ENCODE measurements at places on chromosomes 2 and 18.
A peak's percentile ranks its signal among the peaks of the same experiment; 100 is the strongest.

DNA sequence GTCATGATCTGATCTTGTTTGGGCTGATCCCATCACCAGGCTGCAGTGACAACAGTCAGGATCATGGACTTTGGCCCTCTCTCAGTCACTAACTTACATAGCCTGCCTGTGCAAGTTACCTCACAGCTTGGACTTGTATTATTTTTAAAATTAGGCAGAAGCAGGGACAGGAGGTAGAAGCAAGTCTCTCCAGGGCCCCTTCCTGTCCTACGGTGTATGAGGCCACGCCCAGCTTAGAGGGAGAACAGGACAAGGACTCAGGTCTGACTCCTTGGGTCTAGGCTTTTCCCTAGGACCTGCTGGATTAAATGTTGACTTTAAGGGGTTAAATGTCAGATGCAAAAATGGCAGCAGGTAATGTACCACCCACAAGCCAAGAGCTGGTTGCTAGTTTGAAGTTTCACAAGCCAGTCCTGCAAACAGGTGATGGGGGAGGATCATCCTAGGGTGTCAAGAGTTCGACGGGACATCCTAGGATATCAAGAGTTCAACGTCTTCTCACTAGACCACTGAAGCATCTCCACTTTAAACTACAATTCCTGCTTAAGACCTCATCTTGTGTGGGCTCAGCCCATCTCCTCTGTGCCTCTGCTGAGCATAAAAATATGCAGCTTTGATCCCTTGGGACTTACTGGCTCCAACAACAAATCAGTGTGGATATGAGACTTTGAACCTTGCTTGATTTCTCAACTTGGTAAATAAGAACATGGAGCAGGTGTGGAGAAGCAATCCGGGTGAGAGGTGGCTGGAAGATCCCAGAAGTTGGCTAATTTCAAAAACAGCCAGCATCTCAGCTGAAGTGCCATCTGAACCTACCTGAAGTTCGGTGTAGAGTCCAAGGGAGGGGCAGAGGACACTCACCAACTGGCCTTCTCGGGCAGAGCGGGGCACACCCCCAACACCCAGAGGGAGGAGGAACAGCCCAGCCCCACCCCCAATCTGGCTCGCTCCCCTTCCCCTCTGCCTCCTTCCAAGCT, 39.5 kb downstream of the SFXN5 start:
- no peak for DNase-seq

GRCh38 chr18:5073026-5073944, 123.8 kb downstream of the AKAIN1 start:
- DNase-seq = peak; percentile 38

DNA sequence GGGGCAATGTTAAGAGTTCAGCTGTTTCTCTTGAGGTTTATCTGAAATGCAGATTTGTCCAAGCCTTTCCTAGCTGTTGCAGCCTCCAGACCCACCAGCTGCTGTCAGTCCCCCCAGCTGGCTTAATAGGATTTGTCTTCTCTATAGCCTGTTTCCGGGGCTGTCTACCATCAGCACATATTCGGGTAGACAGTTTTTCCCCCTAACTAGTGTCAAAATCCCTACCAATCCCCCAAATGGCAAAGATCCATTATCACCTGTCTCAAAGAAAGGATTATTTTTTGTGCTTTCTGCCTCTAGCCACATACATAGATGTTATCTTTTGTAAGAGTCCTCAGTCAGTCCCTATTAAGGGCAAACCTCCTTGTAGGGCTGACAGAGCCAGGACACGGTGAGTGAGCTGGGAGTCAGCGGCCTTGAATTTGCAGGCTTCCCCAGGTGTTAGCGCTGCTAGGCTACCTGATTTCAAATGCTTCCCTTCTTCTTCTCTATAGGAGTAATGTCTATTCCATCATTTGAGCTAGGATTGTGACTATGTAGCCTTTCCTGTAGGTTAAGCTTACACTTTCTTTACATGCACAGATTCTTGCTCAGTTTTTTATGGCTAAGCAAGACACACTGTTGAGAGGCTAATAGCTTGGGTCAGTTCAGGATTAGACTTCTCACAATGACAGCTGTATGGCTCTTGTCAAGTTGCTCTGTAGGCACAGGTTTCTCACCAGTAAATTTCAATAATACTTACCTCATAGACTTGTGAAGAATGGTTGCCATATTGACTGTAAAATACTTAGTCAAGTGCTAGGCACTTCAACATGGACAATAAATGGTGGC, 171.1 kb upstream of the UNC80 start:
- DNase-seq = no peak

DNA sequence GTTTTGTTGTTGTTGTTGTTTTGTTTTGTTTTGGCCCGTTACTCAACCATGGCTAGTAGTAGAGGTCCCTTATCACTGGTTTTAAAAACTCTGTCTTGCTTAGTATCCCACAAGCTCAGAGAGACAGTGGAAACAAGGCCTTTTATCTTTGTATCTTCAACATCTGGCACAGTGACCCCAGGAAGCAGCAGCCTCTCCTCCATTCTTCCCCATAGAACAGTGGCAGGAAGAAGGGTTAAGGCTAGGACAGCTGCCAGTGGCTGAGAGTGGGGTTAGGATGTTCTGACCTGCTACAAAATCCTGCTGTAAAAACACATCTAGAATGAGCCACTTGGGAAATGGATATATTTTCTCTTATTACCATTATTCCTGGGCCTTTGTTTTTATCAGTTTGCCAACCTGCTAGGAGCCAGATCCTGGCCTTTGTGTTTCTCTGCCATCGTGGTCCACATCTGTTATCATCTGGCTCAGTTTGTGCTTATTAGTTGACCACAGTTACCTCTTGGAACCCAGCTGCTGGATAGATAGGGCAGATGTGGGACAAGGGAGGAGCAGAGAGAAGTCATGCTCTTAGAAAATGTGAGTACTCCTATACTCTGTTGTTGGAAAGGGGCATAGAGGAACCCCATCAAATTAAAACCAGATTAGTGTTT, 246.8 kb downstream of the AGPS start:
- no peak for DNase-seq

- DNase-seq = no peak
These were observed 61.9 kb downstream of the SPRED2 start for GRCh38 chr2:65370387-65371073.

DNA sequence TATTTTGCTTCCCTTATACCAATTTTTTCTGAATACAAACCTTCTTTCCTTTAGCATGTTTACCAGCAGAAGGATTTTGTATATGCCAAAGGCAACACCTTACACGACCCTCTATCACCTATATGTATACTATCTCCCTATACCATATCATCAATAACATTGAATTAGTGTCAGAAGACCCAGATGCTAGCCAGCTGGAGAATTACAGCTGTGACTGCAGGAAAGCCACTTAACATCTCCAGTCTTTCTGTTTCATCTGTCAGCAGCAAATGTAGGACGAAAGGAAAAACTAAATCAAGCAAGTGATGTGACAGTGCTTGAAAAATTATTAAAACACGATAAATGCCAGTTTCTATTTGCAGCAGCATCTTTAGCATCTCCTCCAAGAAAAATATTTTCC, 193.7 kb downstream of the STK39 start:
- no peak for DNase-seq

GRCh38 chr2:237400199-237400598, 13.8 kb downstream of the COL6A3 start:
- no peak for DNase-seq

GRCh38 chr18:34990597-34990996, 50.6 kb upstream of the MAPRE2 start:
- no peak for DNase-seq

DNA sequence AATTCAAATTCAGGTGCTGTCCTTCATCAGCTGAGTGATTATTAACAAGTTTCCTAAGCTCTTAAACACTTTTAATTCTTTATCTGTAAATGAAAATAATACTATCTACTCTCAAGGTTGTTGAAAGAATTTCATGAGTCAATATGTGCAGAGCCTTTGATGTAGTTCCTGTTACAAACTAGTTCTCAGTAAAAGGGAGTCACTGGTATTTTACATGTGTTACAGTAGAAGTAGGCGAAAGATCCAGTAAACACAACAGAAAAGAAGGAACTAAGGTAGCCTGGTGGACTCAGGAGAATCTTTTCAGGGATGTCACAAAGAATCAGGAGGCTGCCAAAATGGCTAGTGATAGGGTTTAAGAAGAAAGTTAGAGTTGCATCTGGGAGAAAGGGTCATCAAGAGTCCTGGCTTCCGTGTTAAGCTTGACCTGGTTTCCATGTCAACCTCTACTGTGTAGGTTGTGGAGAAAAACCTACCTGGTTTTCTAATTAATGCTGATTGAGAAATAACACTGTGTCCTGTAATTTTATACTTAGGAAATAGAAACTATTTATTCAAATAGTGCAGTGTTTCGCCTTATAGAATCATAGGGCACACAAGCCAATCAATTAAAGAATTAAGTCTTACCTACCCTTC, 58.3 kb upstream of the TRIB2 start:
- peak; percentile 3 for DNase-seq

DNA sequence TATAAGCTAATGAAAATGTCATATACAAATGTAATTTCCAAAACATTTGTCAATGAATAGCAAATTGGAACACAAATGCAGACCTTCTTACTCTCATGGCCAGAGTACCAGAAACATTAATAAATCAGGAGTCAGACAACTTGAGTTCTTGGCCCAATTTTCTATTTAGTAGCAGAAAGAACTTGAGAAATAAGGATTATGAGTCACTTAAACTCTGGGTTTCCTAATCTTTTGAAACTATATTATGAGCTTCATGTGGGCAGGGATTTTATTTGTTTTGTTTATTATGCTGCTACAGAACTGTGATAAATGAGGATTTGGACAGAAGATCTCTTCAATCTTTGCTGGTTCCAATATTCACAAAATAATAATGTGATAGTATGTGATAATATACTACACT, 686.7 kb downstream of the NR4A2 start:
- peak; percentile 16 for DNase-seq

- no peak for DNase-seq
These were observed 6.2 kb upstream of the GORASP2 start for GRCh38 chr2:170922634-170923494.

GRCh38 chr2:224984637-224985036, 57.6 kb downstream of the DOCK10 start:
- no peak for DNase-seq

DNA sequence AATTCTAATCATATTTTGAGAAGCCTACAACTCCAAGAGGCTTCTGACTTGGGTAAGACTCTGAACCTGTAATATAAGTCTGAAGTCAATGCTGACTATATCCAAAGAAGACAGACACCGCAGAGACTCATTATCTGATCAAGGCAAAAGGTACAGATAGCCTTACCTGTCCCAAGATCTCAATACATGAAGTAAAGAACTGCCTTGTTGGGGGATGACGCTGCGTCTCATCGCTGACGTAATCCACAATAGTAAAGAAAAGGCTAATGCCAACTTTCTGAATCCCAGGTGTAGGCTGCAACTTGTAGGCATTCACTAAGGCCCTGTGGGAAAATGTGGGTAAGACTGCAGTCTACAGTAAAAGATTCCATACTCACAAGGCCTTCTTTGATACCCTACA, 62.1 kb downstream of the SIGLEC15 start:
- no peak for DNase-seq

GRCh38 chr2:238133499-238134392, 4.7 kb upstream of the KLHL30 start:
- DNase-seq = no peak

DNA sequence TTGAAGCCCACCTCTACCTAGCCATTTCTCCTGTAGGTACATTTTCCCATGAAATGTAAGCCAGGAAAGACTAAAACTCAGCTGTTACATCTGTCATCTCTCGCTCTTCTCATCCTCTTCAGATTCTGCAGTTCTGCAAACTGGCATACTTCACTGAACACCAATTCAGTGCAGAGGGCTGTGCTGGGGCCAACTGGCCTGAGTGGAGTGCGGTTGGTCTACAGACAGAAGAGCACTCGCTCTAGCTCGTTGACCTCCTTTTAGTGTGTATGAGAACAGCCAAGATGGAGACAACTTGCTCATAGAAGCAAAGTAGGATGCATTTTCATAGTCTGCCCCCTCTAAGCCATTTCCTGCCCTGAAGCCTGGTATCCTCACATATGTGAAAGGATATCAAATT, 862.6 kb downstream of the BCL11A start:
- no peak for DNase-seq

- no peak for DNase-seq
These were observed 1.1 kb downstream of the CCDC93 start for GRCh38 chr2:118012778-118013177.

DNA sequence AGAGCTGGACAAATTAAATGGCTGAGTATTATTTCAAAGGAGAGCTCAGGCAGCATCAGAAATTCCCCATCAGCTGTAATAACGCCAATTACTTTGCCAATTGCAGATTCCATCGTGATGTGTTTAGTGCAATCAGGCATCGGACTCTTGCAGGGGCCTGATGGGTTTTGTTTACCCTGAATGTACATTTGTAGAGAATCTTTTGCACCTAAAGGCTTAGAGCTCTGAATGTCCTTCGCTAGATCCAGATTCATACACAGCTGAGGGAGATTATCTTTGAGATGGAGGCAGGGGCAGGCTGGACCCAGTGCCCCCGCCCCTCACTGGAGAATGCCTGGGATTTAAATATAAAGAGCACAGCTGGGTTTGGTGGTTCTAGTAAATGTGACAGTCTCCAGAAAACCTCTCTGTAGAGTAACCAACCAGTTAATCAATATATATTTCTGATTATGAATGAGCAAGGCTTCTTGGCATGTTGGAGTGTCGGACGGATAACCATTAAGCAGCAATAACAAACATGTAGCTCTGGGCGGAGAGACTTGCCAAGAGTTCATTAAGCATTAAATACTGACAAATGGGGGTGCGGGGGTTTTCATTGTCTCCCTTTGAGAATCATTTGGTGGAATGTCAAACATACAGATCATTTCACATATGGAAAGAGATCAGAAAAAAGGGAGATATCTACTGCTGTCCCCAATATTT, 200.9 kb downstream of the SETBP1 start:
- no peak for DNase-seq

GRCh38 chr18:68267583-68267982, 447.3 kb downstream of the TMX3 start:
- DNase-seq = no peak

- no peak for DNase-seq
These were observed 271.4 kb upstream of the HDAC4 start for GRCh38 chr2:239671916-239672849.

DNA sequence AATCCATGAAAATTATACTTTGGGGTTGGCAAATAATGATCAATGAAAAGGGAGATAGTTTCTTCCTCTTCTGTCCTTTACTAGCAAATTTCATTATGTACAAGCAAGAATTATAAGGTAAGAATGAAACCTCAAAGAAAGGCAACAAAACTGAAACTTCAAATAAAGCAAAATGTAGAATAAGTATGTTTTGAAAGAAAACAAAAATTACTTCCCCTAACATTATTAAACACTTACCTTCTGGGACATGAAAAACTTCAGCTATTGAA, 29.4 kb downstream of the THADA start:
- DNase-seq = peak; percentile 16

GRCh38 chr18:11947214-11948191, 33.8 kb upstream of the IMPA2 start:
- peak; percentile 89 for DNase-seq

DNA sequence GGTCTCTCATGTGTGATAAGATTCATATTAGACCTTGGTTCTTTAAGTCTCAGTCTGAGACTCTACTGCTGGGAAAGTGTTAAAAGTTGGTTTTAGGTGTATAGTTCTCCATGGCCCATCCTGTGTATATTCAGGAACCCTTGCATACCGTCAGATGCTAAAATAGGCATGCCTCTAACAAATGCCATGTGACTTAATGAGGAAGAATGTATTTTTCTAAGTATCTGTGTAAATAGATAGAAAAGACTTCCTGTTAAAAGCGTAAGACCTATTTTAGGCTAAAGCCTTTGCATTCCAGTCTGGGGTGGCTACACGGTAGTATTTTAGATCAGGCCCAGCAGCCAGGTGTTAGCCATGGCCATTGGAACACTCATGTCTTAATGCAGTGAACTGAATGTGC, 73.3 kb downstream of the RHBDD1 start:
- DNase-seq = no peak
